Left ventricle myocardium inferior (tissue), 1 donor: ENCODE measurements at places on chromosomes 6 and 20.

- DNase-seq = no peak
Observed at GRCh38 chr20:1567392-1568162, 10.1 kb upstream of the SIRPD start.

DNA sequence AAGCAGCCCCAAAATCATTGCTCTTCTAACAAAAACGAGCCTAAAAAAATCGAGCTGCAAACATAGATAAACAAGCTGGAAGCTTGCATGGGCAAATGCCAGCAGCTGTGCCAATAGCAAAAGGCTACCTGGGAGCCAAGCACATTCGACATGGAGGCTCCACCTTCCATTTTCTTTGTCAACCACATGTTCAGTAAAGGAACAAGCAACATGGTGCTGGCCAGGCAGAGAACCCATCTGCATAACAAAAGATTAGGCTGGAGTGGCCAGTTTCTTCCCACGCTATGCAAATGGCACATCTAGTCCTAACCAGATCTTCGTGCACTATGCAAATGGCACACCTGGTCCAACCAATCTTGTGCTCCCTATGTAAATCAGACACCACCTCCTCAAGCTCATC is 110.5 kb downstream of the KIF16B start:
- DNase-seq = no peak

DNA sequence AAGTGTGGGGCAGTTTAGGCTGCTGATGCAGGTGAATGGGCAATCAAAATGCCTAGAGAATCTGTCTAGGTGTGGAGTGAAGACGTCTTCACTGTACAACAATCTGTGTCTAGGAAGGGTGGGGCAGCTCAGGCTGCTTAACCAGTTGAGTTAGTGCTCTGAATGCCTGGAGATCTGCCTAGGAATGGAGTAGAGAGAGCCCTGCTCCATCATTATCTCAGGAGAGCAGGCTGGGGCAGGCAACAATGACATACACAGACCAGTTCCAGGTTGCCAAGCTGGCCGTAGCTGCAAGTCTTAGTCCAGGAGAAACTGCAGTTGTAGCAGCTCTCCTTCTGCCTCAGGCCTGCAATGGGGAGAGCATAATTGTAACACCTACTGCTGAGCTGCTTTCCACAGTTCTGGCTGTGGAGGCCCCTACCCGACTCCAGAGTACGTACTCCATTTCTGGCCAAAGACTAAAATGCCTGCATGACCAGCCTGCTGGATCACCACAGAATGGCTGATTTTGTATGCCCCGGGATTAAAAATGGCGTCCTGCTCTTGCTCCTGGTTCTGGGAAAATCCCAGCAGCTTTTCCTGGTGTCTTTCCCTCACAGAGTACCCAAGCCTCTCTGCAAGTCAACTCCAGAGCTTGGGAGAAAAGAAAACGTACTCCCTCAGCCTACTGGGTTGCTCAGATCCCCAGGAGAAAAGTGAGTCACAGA is 545.4 kb downstream of the ADGRB3 start:
- DNase-seq = no peak

GRCh38 chr6:122747573-122747972 is 31.9 kb upstream of the FABP7 start:
- DNase-seq = no peak

GRCh38 chr6:155854787-155855186 is 399.1 kb upstream of the NOX3 start:
- DNase-seq = no peak

- no peak for DNase-seq
Observed at GRCh38 chr6:36118550-36119107, 11.7 kb upstream of the MAPK13 start.

DNA sequence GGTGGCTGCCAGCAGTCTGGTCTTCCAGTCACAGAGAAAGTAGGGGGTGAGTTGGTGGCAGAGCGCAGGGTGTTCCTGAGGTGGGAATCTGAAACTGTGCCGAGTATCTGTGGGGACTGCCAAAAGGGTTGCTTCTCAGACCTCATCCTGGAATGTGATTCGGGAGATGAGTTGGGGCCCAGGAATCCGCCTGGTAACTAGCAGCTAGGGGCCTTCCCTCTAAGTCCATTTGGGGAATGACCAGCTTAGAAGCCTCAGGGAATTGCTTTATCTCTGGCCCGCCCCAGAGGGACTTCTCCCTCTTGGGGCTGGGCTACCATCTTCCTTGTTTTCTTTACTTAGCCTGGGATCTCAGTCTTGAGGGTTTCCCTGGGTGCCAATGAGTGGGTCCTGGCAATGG is 49.6 kb downstream of the MOCS1 start:
- no peak for DNase-seq

GRCh38 chr20:38888059-38888831 is 38.0 kb upstream of the FAM83D start:
- no peak for DNase-seq

DNA sequence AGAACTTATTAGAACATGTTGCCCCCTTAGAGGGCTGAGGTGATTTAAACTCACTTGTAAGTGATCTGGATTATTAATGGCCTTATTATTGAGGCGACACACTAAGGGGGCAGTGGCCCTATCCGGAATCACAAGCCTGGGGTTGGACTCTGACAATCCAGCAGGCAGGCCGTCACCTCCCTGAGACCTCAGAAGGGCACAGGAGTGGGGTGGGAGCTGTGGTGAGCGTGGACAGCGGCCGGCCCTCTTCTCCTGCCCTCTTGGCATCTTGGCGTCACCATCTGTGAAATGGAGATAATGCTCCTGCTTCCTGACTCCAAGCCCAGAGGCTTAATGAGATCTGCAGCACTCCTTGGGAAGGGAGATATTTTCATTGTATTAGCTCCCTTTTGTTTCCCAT is 15.6 kb upstream of the UQCC2 start:
- no peak for DNase-seq

DNA sequence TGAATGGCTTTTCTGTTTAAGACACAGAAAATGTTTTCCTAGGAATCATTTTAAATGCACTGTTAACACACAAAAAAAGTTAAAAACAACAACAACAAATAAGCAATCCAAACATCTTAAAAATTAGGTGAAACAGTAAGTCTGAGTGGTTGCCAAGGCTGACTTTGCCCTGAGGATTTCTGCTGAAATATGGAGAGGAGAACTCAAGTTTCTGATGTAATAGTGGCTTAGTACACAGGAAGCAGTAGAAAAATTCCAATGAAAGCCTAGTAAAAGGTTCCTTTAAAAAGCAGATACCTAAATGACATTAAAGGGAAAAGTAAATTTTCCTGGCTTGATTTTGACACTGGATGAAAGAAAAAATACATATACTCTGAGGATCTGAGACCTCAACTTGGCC is 184.2 kb downstream of the EPM2A start:
- DNase-seq = no peak

GRCh38 chr20:57685146-57685758 is 24.6 kb downstream of the PMEPA1 start:
- peak; percentile 43 for DNase-seq

- no peak for DNase-seq
Observed at GRCh38 chr6:56759521-56759920, 116.8 kb upstream of the DST start.

DNA sequence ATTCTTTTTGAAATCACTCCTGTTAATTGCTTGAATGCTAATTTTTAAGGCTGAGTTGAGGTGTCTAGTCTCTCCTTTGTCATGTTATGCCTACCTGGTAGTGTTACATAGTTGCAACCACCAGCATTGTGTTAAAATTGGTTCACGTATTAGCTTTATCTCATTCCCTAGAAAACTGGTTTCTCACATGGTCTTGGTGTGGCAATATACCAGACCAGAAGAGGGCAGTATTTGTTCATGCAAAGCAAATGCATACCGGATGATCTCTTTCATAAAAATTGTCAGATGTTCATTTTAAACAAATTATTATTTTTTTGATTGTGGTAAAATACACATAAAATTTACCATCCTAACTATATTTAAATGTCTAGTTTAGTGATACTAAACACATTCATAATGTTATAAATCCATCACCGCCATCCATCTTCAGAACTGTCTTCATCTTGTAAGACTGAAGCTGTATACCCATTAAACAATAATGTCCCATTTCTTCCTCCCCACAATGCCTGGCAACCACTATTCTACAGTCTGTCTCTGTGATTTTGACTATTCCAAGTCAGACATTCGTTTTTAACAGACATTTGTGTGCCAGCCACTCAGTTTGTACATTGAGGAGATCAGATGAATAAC is 92.8 kb downstream of the ATRN start:
- no peak for DNase-seq

- DNase-seq = no peak
Observed at GRCh38 chr6:167232356-167232755, 58.8 kb upstream of the UNC93A start.

DNA sequence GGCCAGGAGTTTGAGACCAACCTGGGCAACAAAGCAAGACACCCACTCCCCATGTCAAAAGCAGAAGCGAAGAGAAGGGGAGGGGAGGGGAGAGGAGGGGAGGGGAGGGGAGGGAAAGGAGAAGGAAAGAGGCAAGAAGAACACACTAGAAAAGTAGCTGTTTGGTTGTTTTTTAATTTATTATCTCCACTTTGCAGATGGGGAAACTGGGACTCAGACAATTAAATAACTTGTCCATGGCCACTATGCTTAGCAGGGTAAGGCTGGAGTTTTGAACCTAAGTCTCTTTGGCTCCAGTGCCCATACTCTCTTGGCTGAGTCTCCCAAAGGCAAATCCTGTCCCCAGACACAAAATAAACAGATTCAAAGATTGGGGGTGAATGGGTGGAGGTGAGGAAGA is 12.4 kb upstream of the GHRH start:
- DNase-seq = no peak

DNA sequence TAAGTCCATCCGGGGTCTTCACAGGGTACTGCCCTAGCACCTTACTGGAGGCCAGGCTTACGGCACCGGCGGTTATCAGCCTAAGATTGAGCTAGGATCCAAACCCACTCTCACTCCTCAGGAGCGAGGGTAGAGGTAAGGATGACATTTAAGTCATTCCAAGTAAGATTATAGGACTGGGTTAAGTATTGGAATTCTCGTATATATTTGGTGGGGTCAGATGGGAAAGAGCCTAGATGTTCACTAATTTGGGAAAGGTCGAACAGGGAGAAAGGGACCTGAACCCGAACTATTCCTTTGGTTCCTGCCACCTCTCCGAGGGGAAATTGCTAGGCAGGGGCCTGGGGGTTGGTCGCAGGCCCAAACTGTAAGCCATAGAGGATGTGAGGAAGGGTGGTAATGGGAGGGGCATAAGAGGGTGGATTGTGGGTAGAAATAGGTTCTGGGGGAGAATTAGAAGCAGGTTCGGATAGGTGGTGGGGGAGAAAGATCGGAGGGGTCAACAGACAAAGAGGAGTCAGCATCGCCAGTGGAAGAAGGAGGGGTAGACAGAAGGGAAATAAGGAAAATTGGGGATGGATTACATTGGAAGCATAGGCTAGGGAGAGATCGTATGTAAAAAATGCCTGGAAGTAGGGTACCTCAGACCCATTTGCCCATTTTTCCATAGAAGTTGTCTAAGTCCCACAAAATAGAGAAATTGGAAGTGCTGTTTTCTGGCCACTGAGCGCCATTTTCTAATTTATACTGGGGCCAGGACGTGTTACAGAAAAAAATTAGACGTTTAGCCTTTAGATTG is 747.1 kb upstream of the ADGRB3 start:
- no peak for DNase-seq

DNA sequence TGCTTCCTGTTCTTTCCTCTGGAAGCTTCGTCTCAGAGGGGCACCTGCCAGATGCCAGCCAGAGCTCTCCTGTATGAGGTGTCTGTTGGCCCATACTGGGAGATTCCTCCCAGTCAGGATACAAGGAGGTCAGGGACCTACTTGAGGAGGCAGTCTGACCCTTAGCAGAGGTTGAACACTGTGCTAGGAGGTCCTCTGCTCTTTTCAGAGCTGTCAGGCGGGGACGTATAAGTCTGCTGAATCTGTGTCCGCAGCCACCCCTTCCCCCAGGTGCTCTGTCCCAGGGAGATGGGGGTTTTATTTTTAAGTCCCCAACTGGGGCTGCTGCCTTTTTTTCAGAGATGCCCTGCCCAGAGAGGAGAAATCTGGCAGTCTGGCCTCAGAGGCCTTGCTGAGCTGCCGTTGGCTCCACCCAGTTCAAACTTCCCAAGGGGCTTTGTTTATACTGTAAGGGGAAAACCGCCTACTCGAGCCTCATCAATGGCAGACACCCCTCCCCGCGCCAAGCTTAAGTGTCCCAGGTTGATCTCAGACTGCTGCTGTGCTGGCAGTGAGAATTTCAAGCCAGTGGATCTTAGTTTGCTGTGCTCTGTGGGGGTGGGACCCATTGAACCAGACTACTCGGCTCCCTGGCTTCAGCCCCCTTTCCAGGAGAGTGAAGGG is 326.7 kb downstream of the BCKDHB start:
- DNase-seq = no peak

DNA sequence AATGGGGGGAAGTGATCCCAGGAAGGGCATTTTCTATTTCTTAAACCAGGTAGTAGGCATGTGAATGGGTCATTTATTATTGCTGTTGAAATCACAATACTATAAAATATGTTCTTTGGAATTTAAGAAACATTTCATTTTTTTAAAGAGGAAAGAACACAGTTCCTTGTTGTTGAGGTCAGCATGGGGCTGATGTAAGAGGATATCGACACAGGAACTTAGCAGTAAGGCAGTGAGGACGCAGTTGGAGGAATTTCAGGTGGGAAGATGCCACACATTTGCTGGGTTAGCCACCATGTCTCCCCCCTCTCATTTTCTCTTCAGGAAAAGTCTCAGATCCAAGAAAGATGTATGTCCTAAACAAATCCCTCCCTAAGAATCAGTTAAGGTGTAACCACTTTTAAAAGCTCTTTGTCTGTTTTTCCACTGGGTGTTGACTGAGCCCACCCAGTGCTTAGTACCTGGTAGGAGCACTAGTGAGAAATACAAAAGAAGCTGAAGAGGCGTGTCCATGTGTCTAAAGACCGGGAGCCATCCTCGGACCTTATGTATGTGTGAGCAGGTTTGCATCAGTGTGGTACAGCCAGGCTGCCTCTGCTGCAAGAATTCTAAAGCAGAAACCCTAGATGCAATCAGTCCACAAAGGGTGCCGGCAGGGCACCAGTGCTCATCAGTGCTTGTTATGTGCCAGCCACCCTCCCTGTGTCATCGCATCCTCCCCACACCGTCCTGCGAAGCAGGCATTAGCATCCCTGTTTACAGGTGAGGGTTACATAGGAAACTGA is 98.9 kb downstream of the TCP11 start:
- DNase-seq = no peak

GRCh38 chr20:54642864-54643667 is 167.7 kb downstream of the DOK5 start:
- DNase-seq = no peak

DNA sequence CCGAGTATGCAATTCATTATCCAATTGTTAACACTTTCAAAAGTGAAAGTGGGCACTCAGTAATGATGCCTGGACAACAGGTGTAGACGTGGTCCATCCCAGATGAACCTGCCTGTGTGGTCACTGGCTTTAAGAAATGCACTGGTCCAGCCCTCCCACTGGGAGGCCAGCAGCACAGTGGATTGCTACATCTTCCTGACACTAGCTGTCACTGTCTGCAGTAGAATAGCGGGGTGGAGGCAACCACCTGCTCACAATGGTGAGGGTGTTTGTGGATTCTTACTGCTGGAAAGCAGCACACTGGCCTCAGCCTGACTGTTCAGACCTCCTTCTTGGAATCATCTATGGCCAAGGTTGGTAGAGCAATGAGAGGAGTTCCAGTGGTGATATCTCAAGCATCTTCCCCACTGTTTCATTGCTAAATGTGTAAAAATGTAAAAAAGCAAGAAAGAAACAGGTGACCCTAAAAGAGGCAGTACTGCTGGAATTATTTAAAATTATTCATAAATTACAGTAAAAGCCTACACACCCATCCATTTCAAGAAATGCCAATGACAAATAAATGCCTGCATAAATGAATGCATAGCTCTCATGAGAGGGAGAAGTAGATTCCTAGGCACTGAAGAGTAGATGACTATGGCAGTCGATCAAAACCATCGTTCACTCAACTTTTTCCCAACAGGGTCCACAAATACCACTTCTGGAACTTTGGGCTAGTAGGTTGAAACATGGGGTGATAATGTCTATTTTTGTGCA is 228.0 kb upstream of the PLN start:
- no peak for DNase-seq
